ENCODE measurements at places on chromosomes 3 and 15.

DNA sequence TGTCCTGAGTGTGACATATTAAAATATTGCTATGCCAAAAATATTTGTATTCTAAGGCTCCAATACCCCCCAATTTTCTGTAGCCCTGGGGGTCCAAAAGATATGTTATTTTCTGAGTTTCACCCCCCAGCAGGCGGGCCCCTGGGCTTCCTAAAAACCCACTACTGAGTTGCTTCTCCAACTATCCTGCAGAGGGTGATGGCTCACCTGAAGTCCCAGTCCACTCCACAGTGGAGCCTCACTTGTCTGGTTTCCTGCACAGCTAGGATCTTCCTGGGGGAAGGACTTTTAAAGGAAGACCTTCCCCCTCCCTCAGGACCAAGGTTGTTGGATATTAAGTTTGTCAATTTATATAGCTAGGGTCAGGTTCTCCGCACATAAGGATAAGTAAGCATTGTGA is 1181.4 kb downstream of the ROBO2 start:
- no peak for DNase-seq

DNA sequence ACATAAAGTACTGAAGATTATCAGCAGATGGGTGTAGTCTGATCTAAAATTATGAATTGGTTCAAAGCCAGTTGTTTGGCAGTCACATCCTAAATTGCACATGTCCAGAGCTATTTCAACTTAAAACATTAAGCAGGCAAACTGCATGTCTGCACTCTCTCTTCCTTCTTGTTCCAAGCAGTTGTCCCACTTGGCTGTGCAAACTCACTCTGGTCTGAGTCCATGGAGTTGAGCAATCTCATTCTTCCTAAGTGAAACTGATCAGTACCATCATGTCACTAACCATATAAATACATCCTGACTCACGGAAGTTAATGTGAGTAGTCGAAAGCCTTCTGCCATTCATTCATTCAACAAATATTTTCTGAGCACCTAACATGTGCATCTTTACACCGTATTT is 353.0 kb downstream of the ROBO1 start:
- no peak for DNase-seq

DNA sequence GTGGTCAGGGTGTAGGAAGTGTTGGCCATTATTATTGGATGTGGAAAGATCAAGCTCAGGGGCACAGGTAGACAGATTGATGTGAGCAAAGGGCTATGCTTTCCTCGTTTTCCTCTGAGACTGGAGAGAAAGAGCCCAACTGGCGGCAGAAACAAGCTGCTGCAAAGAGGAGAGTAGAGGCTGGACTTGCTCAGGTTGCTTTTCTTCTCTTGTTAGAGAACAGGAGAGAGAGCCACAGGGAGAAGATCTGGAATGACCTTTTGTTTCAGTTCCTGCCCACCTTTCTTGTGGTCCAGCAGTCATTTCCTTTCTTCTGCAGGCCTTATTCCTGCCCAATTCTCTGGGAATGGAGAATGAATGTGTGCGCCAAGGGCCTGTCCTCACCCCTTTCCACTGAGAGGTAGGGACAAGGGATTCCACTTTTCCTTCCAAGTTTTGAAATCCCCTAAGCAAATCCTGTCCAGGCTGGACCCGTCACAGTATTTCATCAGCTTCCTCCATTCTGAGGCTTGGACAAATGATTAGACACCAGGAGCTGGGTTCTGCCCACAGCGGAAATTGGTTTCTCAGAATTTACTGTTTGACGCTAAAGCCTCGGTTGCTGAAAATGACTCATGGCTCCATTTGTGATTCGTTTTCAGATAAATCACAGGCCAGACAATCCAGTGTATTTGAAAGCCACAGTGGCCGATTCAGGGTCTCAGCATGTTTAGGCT is 16.1 kb downstream of the ZNF80 start:
- no peak for DNase-seq

- DNase-seq: no peak
Observed at GRCh38 chr3:72690629-72691028, 157.6 kb downstream of the SHQ1 start.

DNA sequence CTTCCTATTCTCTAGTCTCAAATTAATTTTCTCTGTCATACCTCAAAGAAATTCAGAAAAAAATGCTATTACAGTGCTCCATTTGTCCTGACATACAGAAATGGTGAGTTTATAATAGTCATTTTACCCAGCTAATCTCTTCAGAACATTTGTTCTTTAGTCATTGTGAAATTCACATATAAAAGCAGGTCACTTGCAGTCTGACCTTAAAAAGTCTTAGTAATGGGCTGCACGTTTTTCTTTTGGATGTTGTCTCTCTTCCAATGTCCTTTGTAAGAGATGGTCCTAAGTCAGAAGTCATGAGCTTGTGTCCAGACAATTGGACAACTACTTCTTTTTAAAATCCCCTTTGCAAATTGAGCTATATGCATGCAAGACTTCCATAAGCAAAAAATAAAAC is 17.0 kb upstream of the IL1RAP start:
- no peak for DNase-seq

- DNase-seq: no peak
Observed at GRCh38 chr15:60091157-60091556, 87.0 kb downstream of the FOXB1 start.

DNA sequence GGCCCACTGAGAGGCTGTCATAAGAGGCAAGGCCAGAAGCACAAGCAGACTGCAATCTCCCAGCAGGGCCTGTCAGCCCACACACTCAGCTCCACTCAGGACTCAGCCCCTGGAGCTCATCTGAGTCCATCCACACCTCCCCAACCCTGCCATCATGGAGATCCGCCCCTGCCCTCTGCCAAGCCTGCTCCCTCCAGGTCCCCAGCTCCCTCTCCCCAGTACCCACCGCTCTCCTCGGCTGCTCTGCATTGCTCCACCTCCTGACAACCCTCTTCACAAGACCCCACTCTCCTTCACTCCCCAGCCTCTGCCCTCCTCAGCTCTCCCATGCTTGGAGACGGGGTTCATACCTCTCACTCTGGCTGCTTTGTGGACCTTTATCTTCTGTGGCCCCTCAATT is 11.1 kb downstream of the POC1A start:
- no peak for DNase-seq
